MCF 10A (cell line): ENCODE measurements at places on chromosomes 4 and X. TPM values are rescaled to one million over a fixed set of nuclear protein-coding genes. Genes with fewer than 3 reads are reported as not detected.

GRCh38 chr4:14445882-14446281 is 556.4 kb upstream of the CPEB2 start:
- peak; percentile 83 for DNase-seq

DNA sequence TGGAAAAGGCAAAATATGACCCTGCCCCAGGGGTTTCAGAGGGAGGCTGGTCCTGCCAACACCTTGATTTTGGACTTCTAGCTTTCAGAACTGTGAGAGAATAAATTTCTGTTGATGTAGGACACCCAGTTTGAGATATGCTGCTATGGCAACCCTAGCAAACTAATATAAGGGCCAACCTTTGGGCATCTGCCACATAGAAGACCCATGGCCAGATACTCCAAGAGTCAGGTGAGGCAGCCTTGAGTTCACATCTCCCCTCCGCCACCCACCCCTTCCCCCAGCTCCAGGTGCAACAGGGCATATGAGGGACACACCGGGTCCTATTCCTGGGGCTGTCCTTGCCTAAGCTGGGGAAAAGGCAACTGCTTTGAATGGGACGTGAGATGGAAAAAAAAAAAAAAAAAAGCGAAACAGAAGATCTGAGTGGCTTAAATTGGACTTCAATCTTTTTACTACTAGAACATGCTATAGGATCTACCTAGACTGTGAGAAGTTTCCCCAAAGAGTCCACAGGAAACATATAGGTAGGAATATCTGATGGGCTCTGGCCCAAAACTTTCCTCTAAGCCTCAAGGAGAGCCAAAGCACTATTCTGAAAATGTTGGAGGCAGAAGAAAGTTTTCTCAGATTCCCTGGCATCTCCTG is 56.5 kb upstream of the PROM1 start:
- no peak for DNase-seq

DNA sequence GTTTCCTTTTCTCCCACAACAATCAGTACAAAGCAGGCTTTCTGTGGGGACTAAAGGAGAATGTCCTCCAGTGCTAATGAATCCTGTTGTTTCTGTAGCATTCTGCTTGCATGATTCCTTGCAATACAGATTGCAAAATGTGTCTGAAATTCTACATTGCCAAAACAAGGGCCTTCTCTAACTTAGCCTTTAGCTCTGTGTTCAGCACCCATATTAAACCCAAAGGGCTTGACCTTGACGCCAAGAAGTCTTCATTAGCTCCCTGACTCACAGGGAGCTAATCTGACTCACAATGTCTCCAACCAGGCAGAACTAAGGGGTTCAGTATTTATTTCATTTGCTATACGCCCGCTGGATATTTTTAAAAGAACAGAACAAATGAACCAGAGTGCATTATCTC is 241.4 kb upstream of the CLNK start:
- DNase-seq, result peak; percentile 69

DNA sequence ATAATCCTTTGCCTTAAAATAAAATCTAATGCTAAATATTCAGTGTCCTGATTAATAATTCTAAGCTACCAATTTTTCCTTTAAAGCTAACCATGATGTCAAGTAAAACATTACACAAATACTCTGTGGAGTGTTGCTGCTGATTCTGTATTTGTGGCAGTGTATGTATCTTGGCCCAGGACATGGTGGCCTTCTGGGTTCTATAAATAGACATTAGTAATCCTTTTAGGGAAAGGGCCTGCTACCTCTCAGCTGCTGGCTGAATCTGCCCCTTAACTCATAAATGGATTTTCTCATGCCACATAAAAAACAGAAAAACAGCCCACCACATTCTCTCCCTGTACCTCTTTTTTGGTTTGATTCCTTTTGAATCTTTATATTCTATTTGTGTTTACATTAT is 1.2 kb upstream of the XK start:
- DNase-seq, result no peak

DNA sequence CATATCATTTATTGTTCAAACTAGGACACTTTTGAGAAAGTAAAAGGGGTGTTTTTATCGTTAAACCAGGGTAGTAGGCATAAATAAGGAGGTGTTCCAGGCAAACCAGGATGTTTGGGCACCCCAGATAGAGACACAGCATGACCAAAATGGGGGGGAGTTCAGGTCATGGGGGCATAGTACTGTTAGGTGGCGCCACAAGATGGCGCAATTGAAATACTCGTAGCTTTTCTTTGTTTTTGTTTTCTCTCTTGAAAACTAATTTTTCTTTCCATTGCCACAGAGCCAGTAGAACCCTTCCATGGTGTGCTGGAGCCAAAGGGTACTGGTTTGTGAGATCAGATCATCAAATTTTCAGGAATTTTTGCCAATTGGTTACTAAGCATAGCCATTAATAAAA is 283.4 kb downstream of the BCOR start:
- peak; percentile 51 for DNase-seq

DNA sequence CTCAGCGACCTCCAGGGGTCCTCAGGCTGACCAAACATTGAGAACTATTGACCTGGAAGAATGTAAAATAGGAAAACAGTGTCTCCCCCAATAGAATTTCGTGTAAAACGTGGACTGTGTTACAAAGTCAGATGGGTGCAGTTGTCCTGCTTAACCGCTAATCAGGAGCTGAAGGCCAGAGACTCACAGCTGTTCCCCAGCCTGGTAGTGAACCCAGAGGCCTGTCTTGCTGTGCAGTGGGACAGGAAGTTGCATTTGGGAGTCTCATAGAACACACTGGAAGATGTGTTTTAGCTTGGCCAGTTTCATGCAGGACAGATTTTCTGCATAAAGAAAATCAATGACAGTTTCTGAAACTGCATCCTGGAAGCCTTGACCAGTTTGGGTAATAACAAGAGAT is 151.5 kb downstream of the PTTG2 start:
- no peak for DNase-seq

- DNase-seq, result no peak
Observed at GRCh38 chr4:2251795-2252529, 9.9 kb downstream of the MXD4 start.

The GPR143 gene
- total RNA-seq, result 0.77 and 0.93 TPM in 2 replicates

The MCF2 gene
- 1.5 and 2.1 TPM in 2 replicates for total RNA-seq

The FAM149A gene
- 0.79 and 1.3 TPM in 2 replicates for total RNA-seq

The SSX4B gene
- total RNA-seq, result not detected in 2 replicates

The NPY2R gene
- not detected in 2 replicates for total RNA-seq

The UCP1 gene
- not detected in 2 replicates for total RNA-seq
